LoVo (cell line): ENCODE measurements at places on chromosomes 2 and 18.

DNA sequence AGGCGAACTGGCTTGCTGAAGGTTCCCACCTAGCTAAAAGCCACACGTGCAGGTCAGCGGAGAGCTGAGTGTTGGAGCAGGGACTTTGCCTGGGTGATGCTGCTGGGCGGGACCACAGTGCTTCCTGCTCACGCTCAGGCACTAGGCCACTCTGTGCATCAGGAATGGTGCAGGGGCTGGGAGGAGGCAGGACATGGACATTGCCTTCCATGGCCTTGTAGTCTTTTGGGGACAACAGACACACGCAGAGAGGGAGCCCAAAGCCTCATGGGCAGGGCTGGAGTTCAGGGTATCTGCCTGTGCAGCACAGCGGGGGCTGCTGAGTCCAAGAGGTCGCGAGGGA is 207.2 kb downstream of the ZBTB7C start:
- DNase-seq, result no peak

GRCh38 chr18:68713131-68713530 is 1.8 kb downstream of the TMX3 start:
- no peak for DNase-seq

DNA sequence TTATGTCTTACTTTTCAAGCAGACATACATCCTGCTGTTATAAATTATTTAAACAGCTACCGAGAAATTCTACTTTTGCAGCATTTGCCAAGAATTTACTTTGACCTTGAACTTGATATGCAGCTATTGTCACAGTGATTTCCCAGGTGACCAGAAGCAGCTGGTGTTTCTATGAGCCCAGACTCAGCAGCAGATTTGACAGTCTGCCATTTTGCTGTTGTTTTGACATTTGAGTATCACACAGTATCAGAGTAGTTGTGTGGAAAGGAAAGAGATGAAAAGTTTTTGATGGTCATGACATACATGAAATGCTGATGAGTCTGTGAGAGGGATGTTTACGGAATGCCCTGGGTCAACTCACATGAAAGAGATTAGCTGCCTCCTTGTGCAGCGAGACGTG is 6.6 kb upstream of the CCDC195 start:
- DNase-seq, result no peak

- DNase-seq, result no peak
Observed at GRCh38 chr2:196219671-196220070, 48.3 kb upstream of the STK17B start.

DNA sequence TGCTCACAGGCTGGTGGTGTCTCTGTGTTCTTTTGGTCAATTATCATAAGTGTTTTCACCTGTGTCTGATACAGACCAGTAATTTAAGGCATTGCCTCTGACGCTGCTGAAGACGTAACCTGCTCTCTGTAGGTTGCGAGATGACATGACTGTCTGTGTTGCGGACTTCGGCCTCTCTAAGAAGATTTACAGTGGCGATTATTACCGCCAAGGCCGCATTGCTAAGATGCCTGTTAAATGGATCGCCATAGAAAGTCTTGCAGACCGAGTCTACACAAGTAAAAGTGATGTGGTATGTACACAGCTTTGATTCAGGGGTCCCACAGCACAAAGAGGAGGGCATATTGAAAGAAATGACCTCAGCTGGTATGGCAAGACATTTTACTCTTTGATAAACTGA is 33.8 kb upstream of the TMEM87B start:
- no peak for DNase-seq

- DNase-seq, result peak; percentile 86
Observed at GRCh38 chr2:28507796-28508764, 12.2 kb downstream of the PLB1 start.

- no peak for DNase-seq
Observed at GRCh38 chr2:19902216-19902740, 495 bp upstream of the TTC32 start.

DNA sequence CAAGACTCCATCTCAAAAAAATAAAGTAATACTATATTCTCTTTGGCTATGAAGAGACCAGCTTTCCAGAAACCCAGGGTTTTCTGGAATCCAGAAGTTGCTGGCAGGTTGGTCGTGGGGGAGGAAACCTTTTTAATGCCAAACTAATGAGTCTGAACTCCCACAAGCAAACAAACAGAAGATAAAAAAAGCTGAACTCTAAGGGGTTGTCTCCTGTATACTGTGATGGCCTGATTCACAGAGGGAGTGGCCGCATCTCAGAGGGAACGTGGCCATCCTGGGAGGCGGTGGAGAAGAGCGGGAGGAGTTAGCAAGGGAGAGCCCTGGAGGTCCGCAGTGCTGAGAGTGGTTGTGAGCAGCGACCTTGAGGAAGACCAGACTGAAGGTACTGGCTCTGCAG is 36.1 kb downstream of the LIMS1 start:
- peak; percentile 24 for DNase-seq

DNA sequence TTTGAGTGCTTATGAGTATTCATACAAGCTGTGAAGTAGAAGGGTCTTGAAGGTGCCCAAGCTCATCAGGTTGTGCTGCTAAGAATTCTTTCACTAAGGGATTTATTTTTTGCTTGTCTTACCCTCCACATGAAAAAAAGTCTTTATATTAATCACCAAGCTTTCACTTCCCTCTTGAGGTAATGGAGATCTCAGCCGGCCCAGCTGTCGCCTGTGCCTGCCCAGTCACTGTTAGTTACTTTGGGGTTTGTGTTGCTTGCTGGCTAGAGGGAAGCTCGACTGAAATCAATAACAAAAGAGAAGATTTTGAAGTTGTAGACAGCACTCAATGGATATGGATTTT is 21.9 kb downstream of the MC2R start:
- DNase-seq, result no peak

DNA sequence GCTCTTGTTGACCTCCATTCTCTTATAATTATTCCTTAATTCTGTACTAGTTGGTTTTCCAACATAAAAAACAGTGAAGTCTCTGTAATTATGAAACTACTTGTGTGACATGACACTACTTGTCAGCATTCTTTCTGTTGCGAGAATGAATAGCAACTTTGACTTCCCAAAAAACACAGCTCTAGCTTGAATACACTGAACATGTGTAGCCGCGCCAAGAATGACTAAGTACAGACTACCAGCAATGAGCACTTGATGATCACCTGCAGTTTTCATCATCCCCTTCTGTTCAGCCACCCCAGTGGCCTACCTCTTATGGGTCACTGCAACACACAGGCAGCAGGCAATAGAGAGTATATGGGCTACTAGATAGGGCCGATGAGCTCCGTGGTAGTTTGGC is 229.3 kb downstream of the TGIF1 start:
- no peak for DNase-seq

- no peak for DNase-seq
Observed at GRCh38 chr2:218285604-218286003, 6.7 kb downstream of the TMBIM1 start.

DNA sequence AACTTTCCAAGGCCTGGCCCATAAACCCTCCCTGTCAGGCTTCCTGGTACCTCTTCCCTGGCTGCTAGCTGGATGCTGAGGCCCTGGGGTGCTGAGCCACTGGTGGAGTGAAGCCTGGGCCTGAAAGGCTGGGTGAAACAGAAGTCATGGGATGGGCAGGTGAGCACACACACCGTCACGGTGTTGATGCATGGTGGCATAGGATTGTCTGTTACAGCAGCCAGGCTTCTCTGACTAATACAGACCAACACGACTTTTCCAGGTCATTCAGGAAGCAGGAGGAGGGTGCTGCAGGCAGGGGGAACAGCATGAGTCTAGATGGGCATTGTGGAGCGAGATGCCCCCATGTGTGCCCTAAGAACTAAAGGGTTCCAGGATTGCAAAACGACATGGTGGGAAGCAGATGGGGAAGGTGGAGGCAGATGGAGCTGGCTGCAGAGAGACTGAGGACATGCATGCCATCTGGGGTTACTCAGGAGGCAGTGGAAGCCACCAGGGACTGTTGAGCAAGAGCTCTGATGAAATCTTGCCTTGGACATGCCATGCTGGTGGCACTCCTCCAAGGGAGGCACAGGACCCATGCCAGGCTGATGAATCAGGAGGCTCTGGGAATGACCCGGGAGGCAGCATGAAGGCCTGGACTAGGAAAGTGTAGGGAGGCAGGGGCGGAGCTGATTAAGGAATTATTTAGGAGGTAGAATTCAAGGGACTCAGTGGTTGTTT is 480.9 kb downstream of the TSN start:
- DNase-seq, result peak; percentile 27

DNA sequence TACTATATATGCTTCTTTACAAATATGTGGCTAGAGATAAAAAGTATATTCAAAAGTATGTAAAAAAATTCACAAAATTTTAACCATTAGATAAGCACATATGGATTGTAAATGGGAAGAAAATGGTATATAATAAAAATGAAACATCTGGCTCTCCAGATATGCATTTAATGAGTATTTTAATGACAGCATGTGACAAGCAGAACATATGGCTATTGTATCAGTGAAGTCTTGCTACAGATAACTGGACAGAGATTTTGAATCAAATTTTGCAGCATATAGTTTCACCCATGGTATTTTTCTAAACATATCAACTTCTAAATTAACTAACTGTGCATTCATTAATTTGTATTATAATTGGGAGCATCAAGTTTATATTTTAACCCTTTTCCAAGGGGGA is 5.0 kb upstream of the ABCA12 start:
- no peak for DNase-seq

GRCh38 chr2:128258218-128258617 is 60.5 kb downstream of the HS6ST1 start:
- DNase-seq, result no peak

DNA sequence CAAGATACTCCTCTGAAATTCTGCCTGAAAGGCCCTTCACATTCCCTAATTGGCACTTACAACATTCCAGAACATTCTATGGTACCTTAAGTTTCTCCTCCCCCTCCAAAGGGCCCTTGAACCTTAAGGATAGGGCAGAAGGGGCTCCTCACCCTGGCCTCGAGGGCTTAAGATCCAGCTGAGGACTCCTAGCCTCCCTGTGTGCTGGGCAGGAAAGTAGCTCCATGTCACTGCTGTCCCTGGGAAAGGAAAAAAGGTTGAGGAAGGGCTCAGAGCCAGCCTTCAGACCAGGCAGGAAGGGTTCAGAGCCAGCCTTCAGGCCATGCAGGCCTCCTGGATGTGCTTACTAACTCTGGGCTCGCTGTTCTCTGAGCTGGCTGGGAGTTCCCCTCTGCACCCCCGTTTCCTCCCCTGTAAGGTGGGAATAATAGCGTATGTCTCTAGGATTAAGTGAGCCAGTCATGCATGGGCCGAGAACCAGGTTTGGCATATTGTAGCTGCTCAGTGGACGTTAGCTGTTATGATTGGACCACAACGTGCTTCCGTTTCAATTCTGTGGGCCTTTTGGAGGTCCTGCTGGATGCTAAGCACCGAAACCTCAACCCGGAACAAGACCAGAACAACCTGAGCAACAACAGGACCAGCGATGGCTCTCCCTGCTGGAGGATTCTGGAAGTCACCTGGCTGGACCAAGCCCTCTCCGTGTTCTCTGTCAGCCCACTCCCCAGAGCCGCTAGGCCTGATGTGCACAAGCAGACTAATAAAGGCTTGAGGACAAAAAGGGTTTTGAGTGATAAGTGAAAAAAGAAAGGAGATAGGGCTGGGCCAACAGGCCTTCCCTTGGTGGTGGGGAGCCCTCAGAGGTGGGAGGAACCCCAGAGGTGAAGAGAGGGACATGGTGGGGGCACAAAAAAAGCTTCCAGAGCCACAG is 1.0 kb upstream of the B3GNT7 start:
- no peak for DNase-seq

DNA sequence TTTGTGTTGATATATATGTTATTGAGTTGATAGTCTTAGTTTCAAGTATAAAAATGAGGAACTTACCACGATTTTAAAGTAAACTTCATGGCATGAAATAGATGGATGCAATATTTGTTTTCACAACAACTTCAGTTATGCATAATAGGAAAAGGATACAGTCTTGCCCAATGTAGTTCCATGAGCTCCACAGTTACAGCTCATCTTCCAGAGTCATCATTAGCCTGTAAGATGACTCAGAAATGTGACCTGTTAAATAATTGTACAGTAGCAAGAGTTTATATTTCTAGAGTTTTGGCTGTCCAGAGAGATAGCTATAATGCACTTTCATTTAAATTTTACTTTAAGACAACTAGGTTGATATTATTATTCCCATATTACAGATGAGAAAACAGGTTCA is 80.9 kb upstream of the ARHGAP28 start:
- no peak for DNase-seq

DNA sequence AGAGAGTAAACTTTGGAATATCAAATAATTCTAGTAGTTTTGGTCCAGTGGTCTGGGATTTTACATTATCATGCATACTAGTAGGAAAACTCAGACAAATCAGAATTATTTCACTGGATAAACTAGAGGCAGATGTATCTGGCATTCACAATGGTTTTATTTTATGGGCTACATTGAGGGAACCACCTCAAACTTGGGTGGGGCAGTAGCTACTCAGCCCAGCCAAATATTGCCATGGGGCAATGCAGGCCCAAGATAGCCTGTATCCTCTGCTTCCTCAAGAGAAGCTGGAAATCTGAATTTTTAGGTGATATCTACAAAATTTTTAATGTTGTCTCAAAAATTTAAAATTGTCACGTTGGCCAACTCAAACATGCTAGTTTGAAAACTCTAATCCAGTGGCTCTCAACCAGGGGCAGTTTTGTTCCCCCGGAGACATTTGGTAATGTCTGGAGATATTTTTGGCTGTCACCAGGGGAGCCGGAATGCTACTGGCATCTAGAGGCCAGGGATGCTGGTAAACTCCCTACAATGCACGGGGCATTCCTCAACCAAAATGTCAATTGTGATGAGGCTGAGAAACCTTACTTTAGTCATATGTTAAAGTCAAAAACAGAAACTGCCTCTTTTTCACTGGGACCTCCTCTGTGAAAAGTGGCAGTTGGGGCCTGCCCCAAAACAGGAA is 172.8 kb upstream of the SPRED2 start:
- no peak for DNase-seq

GRCh38 chr2:157192445-157193423 is 64.8 kb upstream of the GALNT5 start:
- no peak for DNase-seq

GRCh38 chr2:205170399-205170798 is 511.9 kb upstream of the NRP2 start:
- no peak for DNase-seq

- DNase-seq, result no peak
Observed at GRCh38 chr2:135984199-135985017, 1.0 kb downstream of the DARS1 start.

DNA sequence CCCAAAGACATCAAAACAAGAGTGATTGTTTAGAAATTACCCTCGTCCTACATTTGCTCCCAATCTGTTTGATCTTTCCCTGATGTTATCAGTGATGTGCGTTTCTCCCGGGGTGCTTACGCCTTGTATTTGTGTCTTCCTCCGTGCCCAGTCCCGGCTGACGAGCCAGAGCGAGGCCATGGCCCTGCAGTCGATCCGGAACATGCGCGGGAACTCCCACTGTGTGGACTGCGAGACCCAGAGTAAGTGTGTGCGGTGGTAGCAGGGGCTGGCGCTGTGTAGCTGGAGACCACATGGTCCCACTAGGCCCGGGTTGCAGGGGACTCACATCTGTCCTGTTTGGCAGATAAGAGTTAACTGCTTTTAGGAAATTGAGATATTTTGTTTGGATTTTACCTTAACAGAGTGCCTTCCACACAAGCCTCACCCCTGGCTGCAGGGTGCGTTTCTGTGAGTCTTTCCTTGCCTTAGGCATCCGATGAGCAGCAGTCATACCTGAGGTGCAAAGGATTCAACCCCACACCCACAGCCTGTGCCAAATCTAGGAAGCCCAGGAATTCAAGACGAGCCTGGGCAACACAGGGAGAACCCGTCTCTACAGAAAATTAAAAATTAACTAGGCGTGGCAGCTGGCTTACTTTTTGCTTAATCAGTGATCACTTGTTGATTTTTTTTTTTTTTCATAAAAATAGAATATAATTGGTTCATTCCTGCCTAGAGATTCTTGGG is 127.4 kb downstream of the GBX2 start:
- DNase-seq, result no peak

- no peak for DNase-seq
Observed at GRCh38 chr2:75925331-75926024, 214.8 kb upstream of the GCFC2 start.
